ENCODE measurements at places on chromosomes 4 and X.

- DNase-seq: no peak
Measured at GRCh38 chrX:2691543-2692220, 587 bp downstream of the CD99 start.

GRCh38 chrX:85851418-85851817 is 195.9 kb downstream of the CHM start:
- DNase-seq: no peak

DNA sequence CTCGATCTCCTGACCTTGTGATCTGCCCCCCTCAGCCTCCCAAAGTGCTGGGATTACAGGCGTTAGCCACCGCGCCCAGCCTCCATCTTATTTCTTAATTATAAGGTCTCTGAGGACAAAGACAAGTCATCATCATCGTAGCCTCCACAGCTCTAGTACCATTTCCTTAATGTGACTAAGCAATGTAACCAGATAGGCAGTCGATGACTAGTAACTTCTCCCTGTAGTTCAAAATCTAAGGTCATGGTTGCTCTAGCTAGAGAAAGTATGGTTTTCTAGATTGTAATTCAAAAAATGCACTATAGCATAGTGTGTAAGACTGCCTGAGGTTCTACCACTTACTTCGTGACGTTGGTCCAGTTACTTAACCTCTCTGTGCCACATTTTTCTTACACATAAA is 6.9 kb downstream of the SLC39A8 start:
- no peak for DNase-seq

DNA sequence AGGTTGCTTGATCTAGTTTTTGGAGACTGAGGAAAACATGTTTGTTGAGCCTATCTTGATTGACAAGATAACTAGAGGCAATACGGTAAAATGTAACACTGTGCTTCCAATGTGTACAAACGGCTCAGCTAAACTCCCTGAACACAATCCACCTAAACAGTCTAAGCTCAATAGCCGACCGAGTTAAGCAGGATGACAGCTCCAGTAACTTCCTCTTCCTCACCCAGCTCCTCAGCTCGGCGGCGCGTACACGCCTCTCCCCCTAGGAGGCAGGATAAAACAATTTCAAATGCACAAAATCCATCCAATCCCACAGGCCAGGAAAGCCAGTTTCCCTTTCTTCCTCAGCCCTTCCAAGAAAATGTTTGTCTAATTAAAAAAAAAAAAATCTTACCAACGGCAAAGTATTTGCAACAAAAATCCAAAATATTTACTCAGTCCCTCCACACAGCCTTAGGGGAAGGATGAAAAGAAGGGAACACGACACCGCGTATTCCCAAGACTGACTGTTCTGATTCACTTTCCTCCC is 1.0 kb downstream of the CNOT6L start:
- DNase-seq: peak; percentile 89

GRCh38 chrX:149002320-149002719 is 501.9 kb downstream of the AFF2 start:
- no peak for DNase-seq

DNA sequence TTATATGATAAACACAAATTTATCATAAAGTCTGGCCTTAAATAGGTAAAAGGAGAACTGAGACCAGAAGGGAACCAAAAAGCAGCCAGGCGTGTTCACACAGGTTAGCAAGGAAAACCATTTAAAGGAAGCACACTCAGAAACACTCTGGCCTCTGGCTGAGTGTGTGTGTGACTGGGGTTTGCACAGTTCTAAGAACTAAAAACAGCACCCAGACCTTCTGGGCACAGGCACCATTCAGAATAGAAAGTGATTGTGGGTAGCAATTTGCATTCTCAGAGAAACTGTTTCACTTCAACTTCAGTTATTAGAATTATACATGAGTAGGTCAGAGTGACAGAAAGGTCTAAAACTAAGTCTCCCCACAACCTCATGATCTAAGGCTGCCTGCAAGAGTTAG is 10.0 kb downstream of the GPR82 start:
- DNase-seq: no peak

DNA sequence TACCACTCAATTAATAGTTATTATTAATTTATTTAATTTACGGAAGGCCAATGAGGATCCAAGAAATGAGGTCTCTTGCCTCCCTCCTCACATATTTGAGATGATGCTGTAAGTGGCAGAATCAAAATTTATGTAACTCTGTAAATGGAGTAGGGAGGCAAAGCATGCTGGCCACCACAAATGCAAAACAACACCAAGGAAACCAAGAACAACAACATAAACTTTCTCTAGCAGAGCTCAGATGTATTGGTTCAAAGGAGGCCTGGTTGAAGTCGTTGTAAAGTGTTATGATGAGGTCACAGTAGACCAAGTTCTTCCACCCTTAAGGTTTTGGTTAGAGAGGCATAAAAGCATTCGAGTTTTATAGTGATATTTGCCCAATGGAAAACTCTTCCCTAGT is 194.8 kb upstream of the FAT1 start:
- no peak for DNase-seq

DNA sequence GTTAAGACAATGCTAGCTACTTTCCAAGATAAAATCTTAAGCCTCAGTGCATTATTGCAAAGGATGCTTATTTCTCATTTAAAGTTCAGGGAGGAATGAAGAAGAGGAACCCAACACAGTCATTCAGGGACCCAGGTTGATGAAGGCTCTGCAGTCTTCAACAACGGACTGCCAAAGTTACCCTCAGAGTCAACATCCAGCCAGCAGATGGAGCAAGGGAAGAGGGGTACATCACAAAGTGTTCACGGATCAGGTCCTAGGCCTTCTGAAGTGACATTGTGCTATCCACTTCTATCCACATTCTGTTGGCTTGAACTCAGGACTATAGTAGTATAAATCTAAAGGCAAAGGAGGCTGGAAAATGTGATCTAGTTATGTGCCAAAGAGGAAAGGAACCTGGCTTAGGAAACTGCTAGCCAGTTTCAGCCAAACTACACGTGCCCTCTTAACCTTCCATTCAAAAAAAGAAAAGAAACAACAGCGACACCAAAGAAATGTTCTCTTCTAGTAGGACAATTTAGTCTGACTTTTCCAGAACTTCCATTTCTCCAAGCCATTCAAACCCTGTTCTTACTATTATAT is 28.8 kb downstream of the NKX6-1 start:
- DNase-seq: no peak

GRCh38 chr4:5710065-5710960 is 688 bp upstream of the EVC start:
- DNase-seq: peak; percentile 74

DNA sequence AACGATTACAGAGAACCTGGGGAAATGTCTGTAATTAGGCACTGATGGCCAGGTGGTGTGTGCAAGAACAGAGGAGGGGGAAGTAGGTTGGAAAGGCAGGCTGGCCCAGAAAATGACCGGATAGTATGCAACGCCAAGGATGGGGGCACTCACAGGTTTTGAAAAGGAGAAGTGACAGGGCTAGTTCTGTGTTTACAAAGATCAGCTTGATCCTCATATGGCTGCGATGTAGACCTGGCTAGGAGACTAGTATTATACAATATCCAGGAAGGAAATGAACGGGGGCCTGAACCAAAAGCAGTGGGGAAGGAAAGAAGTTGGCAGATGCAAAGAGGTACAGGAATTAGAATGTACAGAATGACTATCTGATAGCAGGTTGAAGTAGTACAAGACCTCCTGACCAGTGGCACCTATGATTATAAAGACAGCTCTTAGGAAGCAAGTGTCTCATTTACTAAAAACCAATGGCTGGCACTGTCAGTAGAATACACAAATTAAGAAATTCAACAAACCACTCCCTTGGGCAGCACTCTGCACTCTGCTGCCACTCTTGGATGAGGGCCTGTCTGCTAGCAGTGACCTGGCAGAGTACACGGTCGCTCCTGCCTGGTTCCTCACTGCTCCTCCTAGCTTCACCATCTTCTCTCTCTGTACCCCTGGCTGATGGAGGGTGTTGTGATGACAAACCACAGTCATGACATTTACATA is 14.1 kb downstream of the MFAP3L start:
- DNase-seq: no peak

DNA sequence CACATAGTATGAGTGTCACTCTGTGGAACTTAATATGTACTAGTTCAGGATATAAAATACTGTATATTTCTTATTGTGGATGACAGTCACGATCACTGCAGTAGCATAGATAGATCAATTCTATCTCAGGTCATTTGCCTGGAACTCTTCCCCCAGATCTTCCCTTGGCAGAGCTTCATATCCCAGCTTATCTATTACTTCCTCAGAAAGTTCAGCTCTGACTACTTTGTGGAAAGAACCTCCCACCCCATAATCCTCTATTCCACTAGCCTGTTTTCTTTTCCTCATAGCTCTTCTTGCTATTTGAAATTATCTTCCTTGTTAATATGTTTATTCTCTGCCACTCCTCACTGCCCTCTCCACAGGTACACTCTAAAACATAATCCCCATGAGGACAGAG is 10.9 kb downstream of the FAM241A start:
- no peak for DNase-seq
